ENCODE measurements at places on chromosomes 4 and X.

DNA sequence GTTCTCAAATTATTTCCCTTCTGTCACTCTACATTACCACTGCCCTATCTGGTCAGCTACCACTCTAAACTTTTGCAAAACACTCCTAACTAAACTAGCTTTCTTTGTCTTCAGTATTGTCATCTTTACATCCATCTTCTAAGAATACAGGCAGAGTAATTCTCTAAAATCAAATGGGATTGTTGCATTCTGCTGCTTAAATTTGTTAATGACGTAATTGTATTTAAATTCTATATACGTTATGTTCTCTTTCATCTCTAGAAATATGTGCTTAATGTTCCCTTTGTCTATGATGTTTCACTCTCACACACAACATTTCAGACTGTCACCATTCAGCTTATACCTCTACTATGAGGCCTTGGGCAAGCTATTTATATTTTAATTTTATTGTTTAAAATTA, 1041.1 kb upstream of the POU3F4 start:
- DNase-seq, result no peak

- no peak for DNase-seq
These were observed 42.2 kb upstream of the SMIM10 start for GRCh38 chrX:134948333-134949241.

DNA sequence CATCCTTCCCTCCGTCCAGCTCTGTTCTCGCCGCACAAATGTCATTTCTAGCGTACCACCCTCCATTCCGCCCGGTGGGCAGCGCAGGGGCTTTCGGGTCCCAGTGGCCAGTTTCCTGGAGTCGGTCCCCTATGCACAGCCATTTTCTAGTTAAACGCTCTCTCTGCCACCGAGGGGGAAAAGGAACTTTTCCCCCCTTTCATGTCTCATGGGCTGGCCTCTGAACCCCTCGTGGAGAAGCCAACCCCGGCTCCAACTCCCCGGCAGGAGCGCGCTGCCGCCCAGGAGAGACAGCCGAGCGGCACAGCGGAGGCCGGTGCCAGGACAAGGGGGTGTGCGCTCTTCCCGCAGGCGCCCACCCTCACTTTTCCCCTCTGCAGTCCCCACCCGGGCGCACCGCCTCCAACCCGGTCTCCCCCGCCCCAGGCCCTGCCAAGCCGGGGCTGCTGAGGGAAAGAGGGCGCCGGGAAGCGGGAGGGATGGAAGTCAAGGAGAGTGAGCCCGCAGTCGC, 662 bp downstream of the APBB2 start:
- DNase-seq, result no peak

GRCh38 chr4:23120374-23120773, 427.6 kb downstream of the GBA3 start:
- no peak for DNase-seq

GRCh38 chr4:72828864-72829263, 240.7 kb downstream of the COX18 start:
- no peak for DNase-seq

DNA sequence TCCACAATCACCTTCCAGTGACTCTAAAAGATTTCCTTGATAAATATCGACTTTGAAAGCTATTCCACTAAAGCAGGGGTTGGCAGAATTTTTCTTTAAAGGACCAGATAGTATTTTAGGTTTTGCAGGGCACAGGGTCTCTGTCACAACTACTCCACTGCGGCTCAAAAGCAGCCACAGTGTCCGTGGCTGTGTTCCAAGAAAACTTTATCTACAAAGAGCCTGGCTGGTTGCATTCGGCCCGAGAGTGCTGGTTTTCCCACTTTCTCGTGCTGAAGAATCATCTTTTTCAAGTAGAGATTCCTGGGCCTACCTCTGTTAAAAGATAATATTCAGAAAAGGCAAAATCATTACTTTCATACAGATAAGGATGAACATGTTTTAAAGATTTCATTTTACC, 55.6 kb downstream of the TSPAN7 start:
- DNase-seq, result no peak

GRCh38 chrX:39414290-39414854, 613.1 kb downstream of the MID1IP1 start:
- no peak for DNase-seq

DNA sequence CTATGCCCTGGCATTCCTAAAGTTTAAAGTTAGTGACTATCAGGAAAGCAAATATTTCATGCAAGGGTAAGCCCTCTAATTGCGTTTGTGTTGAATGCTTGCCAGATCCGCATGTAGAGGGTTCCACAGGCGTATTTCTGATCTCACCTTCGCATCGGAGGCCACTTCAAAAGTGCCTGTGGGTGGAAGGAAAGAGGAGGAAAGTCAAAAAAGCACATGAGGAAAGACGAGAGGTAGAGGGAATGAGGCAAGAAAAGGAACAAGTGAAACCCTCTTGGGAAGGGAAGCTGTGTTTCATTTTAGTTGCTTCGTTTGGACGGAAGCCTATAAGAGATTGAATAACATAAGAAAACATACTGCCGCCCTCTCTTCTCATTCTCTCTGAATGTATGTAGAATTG, 628.8 kb downstream of the SPRY1 start:
- no peak for DNase-seq

GRCh38 chrX:18971506-18971905, 12.4 kb downstream of the PHKA2 start:
- DNase-seq, result no peak

- DNase-seq, result no peak
These were observed 220.4 kb downstream of the MAML3 start for GRCh38 chr4:139933541-139933940.

DNA sequence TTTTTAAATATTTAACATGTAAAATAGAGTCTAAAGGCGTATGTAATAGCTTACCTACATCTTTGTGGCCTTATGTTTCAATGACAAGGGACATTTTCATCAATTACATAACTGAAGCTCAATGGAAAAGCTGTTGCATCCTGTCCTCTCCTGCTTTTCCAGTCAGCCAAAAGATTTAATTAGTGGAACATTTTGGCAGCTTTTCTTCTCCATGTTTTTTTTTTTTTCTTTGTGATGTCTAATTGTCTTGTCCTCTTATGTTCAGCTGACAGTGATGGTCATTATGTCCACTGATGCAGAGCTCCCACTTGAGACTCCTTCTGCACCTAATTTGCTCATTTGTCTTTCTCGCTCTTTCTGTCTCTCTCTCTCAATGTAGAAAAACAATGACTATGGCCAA, 422.2 kb downstream of the GABRG1 start:
- DNase-seq, result no peak

GRCh38 chrX:69207216-69207615, 42.0 kb upstream of the PJA1 start:
- no peak for DNase-seq

GRCh38 chr4:165440415-165441158, 61.8 kb downstream of the CPE start:
- DNase-seq, result no peak

DNA sequence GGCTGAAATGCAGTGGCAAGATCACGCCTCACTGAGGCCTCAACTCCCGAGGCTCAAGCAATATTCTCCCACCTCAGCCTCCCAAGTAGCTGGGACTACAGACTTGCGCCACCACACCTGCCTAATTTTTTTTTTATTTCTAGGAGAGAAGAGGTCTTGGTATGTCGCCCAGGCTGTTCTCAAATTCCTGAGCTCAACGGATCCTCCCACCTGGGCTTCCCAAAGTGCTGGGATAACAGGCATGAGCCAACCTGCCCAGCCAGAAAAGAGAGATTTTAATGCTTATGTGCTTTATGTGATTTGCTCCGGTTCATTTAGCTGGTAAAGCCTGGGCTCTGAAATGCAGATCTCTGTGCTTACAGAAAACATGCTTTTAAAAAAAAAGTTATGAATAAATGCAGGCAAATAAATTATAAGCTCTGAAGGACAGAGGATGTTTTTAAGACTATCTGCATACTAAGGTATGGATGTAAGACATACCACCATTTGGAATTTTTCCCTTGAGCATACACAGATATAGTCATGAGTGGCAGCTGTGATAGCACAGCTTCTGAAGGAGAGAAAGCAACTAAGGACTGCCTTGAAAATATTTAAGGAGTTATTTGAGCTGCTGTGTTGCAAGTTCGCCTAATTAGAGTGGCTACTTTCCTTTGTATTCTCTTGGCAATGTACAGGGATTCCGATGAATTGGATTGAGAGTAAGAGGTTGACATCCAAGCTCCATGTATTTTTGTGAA, 13.8 kb downstream of the GUCY1B1 start:
- DNase-seq, result no peak
